Activated naive CD4-positive, alpha-beta T cell treated with Interleukin-2 at 50 U/mL for 16 hours (primary cell): ENCODE measurements at places on chromosomes 12 and 14.
A peak's percentile ranks its signal among the peaks of the same experiment; 100 is the strongest.

DNA sequence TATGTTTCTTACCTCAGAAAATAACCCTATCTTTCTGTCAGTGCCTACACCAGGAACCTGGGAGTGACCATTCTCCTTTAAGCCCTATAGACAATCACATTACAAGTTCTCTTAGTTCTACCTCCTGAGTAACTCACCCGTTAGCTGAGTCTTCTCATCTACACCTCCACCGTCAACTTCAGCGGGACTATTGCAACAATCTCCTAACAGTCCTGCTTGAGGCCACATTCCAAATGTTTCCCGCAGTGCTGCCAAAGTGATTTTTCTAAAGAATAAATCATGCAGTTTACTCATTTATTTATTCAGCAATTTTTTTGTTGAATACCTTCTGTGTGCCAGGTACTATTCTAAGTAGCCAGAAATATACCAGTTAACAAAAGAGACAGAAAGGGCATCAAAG, 285.0 kb upstream of the GRIP1 start:
- no peak for DNase-seq

- DNase-seq = peak; percentile 52
Measured at GRCh38 chr12:106753526-106753925, 21.0 kb upstream of the RIC8B start.

DNA sequence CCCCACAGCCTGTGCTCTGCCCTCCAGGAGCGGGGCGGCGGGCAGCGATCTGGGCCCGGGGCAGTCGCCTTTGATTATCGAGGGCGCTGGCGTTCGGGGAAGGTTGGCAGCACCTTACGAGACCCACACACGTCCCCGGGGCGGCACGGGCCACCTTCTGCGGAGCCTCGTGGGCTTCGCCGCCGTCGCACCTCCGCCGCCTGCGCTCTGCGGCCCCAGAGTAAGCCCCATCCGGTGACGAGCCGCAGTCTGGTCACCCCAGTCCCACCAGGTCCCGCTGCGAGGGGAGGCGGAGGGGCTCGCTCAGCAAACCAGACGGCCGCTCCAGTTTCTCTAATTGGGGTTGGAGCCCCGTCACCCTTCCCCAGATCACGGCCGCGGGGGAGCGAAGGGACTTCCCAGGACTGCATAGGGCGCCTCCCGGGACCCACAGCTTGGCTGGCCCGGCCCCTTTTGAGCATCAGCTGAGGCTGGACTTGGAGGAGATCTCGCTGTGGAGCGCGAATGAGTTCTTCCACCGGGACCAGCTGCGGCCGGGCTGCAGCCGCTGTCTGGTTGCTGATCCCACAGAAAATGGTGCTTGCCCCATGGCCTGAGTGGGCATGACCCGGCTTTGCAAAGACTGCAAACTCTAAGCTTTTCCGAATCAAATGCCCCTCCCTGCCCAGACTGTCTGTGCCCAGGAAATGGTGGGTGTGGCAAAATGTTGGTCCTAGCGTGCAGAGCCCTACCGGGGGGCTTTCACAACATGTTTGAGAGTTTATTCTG, 560 bp downstream of the LGALS3 start:
- DNase-seq = peak; percentile 64

GRCh38 chr12:20194171-20194570, 174.2 kb upstream of the PDE3A start:
- no peak for DNase-seq

DNA sequence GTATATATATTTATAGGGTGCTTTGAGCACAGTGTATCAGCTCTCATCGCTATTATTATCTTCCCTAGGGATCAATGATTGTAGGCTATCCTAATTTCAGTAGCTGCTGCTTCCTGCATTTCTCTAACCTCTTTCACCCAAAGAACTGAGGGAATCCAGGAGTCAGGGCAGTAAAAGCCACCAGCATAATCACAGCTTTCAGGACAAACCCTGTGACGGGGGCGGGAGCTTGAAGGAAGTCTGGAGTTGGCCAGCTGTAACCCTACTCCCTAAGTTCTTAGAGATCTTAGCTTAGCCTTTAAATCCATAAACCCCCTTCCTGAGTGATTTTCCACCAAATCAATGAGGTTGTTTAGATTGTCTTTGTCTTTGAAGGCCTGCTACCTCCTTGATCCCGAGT, 33.7 kb downstream of the FLVCR2 start:
- no peak for DNase-seq

DNA sequence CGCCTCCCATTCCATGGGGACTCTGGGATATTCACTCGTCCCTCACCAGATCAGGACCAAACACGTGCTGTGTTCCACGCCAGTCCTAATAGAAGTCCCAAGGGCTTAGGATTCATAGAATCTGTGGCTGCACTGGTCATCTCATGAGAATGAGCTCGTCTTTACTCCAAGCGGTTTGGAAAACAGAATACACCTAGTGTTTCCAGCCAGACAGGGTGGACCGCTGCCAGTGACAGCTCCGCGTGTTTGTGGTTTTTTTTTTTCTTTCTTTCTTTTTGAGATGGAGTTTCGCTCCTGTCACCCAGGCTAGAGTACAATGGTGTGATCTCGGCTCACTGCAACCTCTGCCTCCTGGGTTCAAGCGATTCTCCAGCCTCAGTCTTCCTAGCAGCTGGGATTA, 75.1 kb downstream of the GLT1D1 start:
- no peak for DNase-seq

- DNase-seq = no peak
Measured at GRCh38 chr14:61699027-61699426, 3.7 kb downstream of the HIF1A start.

DNA sequence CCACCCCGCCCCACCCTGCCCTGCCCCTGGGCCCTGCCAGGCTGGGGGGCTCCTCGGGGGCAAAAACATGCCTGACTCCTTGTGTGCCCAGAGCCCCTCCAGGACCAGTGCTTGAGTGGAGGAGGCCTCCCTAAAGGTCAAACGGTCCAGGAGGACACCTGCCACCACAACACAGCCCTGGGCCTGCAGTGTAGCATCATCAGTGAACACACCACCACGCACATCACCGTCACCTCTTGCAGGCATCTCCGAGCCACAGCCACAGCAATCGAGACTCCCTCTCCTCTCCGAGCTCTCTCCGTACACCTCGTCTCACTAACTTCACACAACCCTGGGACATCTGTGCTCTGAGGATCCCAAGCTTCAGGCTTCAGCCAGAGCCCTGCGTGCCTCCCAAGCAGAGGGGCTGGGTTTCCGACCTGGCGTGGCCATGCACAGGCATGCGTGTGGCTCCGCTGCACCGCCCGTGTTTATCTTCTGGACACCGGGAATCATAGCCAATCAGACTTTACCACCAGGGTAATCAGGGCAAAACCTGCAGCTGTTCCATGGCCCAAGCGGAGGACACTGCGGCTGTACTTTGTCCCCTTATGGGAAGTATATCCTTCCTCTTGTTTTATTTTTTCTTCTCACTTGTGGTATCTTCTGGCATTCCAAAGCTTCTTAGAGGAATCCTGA, 6.2 kb upstream of the DIO3 start:
- DNase-seq = no peak

GRCh38 chr14:69620211-69620611, 8.8 kb downstream of the SUSD6 start:
- DNase-seq = no peak

- no peak for DNase-seq
Measured at GRCh38 chr14:68172627-68173026, 353.0 kb downstream of the RAD51B start.

- no peak for DNase-seq
Measured at GRCh38 chr12:50569876-50570275, 65.1 kb downstream of the DIP2B start.

DNA sequence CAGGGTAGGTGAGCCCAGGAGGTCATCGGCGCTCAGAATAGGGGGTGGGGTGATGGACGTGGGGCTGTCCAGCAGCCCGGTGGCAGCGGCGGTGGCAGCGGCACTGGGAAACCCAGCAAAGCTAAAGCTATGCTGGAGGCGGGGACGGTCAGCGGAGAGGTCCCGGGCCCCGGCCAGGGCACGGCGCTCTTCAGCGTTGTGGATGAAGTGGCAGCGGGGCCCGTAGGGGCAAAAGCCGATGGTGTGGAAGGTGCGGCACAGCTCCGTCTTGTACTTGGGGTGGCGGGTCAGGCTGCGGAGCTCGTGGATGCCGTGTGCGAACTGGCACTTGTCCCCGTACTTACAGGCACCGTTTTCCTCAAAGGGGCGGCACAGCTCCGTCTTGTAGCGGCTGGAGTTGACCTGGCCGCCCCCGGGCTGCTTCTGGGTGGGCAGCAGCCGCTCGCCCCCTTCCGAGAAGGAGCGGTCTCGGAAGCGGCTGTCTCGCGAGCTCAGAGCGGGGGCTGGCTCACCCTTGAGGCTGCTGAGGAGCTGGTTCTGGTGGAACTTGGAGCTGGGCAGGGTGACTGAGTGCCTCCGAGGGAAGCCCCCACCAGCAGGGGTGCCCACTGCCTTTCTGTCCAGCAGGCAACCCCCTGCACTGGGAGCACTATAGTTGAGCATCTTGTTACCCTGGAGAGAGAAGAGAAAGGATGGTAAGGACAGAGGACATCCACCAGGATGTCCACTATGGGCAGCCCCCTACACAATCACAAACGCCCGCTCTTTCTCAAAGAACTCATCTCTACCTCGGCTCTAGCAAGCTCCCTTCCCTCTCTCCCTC, 2.8 kb downstream of the ZFP36L1 start:
- peak; percentile 21 for DNase-seq

GRCh38 chr12:31119803-31120211, 46.1 kb downstream of the DDX11 start:
- DNase-seq = no peak

DNA sequence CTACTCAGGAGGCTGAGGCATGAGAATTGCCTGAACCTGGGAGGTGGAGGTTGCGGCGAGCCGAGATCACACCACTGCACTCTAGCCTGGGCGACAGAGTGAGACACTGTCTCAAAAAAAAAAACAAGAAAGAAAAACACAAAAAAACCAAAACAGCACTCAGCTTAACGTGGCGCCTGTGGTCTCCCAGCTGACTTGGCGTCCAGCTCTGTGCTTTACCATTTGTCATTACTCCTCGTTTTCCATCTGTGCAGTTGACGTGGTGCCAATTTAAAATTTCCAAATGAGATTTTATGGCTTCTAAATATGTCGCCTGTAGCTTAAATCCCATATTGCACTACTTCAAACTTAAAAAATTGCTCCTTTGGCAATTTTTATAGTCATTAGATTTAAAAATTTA, 2.0 kb downstream of the MGP start:
- no peak for DNase-seq

GRCh38 chr12:26608706-26609105, 224.3 kb downstream of the ITPR2 start:
- DNase-seq = no peak

DNA sequence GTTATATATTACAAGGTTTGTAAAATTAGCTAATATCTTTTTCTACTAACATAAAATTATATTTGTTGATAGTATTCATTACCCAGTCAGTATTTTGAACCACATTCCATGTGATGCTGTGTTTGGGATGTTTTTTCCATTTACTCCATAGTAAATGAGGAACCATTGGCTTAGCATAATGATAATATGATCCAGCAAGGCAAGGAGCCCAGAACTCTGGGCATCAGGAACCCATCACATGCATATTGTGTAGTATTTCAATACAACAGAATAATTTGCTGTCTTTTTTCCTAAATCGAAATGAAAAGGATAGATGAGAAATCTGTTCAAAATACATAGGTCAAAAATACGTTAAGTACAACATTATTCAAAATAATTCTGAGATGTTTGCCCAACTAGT, 48.7 kb upstream of the GARIN2 start:
- no peak for DNase-seq

DNA sequence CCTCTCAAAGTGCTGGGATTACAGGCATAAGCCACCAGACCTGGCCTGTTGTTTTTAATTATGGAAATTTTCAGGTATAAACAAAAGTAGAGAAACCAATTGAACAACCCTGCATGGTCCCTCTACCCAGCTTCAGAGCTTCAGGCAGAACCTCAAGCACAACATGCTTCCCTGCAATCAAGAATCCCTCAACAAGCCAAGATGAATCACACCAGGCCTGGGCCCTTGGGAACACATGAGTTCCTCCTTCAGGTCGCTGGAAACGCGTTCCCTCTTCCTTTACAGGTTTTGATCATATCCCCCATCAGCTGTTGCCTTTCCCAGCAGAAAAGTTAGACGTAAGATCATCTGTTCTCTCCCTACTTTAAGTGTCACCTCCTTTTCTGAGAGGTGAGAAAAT, 20.5 kb upstream of the CORO1C start:
- no peak for DNase-seq

- DNase-seq = no peak
Measured at GRCh38 chr14:104942586-104942985, 17.9 kb downstream of the PLD4 start.

DNA sequence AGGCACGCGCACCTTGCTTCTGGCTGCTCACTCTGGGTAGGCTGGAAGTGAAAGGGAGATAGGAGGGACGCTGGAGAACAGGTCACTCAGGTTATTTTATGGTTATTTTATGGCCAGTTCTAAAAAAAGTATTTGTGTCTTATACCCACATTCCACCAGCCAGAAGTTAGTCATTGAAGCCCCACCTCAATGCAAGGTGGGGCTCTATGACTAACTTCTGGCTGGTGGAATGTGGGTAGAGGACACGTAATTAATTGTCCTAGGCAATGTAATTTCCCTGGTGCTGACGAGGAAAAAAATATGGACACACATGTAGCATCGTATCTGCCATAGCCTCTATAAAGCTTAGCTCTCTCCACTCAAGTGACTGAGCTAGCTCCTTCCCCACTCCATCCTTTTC, 104.9 kb downstream of the PDZRN4 start:
- no peak for DNase-seq

DNA sequence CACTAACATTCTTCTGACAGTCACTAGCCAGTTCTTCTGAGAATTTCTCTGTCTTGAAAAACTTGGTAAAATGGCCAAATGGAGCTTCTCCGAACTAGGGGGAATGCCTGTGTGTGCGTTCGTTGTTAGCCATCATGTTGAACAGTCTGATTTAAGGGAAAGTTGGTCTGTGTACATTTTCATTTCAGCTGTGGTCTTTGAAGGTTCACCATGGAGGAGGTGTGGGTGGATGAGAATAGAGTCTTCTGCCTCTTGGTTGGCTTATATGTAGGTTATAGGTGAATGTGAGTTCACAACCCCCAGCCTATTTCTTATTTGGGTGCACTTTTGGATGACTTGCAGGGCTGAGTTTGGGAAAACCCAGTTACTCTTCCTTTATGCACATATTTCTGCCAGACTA, 12.9 kb downstream of the ETV6 start:
- DNase-seq = no peak

DNA sequence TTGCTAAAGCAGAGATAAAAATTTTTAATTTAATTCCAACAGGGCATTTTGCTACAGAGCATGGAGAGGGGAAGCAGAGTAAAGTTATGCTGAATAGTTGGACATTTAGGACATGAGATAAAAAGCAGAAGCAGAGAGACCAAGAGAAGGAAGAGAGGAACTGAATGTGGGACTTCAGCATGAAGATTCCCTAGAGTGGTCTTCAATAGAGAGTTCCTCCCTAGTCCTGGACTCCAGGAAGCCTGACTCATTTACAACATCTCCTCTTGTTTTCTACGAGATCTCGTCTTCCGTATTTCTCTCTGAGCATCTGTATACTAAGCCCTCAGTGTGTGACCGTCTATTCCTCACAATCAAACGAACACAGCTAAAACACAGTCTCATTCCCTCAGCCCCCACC, 35.2 kb upstream of the IFT81 start:
- DNase-seq = no peak
